ENCODE measurements at places on chromosomes 12 and 14. TPM values are rescaled to one million over a fixed set of nuclear protein-coding genes. Genes with fewer than 3 reads are reported as not detected.

DNA sequence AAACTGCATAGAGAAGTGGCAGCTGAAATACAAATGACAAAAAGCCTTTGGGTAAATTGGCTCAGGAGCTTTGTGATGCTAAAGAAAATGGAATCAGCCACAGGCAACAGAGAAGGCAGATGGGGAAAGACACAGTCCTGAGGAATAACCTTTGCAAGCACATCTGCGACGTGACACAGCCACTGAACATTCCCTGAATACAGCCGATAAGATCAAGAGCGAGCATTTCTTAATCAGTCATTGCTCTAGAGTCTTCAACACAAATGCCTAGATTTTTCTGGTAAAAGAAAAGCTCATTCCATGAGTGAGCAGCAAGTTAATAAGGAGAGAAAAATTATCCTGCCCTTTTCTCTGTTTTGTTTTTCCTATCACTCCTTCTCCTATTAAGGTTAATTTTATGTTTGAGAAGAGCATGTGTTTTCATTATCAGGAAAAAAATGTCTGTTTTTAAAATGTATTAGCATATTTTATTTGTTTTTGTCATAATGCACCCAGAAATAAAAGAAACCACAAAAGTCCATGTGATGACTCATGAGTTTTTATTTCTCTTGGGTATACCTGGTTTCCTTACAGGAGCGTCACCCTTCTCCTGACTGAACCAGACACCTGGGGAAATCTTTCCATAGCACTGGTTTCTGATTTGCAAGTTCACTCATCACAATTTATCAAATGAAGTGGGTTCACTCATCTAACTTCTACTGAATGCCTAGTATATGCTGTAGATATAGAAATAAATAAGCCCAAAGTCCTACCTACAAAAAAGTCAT is 45.4 kb upstream of the PCED1B start:
- no peak overlapping the region for H3K27ac ChIP-seq
- H3K4me1 ChIP-seq = peaks cover 2% of the 10 kb centered on the region
- H3K27me3 ChIP-seq = no peaks in the 10 kb centered on the region
- H3K4me3 ChIP-seq = no peak overlapping the region
- no peaks in the 10 kb centered on the region for H3K36me3 ChIP-seq

- no peak overlapping the region for H3K4me3 ChIP-seq
- DNase-seq = no peak
- no peak overlapping the region for H3K27ac ChIP-seq
Observed at GRCh38 chr12:10540776-10541205, 35.1 kb downstream of the EIF2S3B start.

GRCh38 chr14:100261621-100262020 is 22.7 kb downstream of the YY1 start:
- no peak overlapping the region for H3K27ac ChIP-seq
- peaks cover 76% of the 10 kb centered on the region for H3K4me1 ChIP-seq
- no peaks in the 10 kb centered on the region for H3K27me3 ChIP-seq
- no peak overlapping the region for H3K4me3 ChIP-seq
- DNase-seq = no peak

DNA sequence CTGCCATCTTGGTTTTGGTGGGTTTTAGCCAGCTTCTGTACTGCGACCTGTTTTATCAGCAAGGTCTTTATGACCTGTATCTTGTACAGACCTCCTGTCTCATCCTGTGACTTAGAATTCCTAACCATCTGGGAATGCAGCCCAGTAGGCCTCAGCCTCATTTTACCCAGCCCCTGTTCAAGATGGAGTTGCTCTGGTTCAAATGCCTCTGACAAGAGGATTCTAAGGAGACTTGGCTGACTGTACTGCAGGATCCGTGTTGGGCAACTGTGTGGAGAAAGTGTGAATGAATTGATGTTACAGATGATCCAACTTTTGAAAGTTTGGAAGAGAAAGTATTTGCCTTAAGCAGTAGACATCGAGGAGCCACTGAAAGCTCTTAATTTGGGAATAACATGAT is 91.0 kb downstream of the TTLL5 start:
- H3K4me1 ChIP-seq = no peaks in the 10 kb centered on the region
- DNase-seq = no peak
- no peak overlapping the region for H3K4me3 ChIP-seq

GRCh38 chr14:103949131-103949790 is 6.9 kb upstream of the RD3L start:
- DNase-seq = no peak
- H3K27me3 ChIP-seq = peaks cover 10% of the 10 kb centered on the region
- no peaks in the 10 kb centered on the region for H3K36me3 ChIP-seq
- no peaks in the 10 kb centered on the region for H3K4me1 ChIP-seq
- H3K4me3 ChIP-seq = no peak overlapping the region

- H3K4me1 ChIP-seq = no peaks in the 10 kb centered on the region
- H3K27me3 ChIP-seq = no peaks in the 10 kb centered on the region
- H3K4me3 ChIP-seq = no peak overlapping the region
- no peak for DNase-seq
- H3K36me3 ChIP-seq = no peaks in the 10 kb centered on the region
- H3K27ac ChIP-seq = no peak overlapping the region
Observed at GRCh38 chr14:93720981-93721483, 67.3 kb downstream of the PRIMA1 start.

DNA sequence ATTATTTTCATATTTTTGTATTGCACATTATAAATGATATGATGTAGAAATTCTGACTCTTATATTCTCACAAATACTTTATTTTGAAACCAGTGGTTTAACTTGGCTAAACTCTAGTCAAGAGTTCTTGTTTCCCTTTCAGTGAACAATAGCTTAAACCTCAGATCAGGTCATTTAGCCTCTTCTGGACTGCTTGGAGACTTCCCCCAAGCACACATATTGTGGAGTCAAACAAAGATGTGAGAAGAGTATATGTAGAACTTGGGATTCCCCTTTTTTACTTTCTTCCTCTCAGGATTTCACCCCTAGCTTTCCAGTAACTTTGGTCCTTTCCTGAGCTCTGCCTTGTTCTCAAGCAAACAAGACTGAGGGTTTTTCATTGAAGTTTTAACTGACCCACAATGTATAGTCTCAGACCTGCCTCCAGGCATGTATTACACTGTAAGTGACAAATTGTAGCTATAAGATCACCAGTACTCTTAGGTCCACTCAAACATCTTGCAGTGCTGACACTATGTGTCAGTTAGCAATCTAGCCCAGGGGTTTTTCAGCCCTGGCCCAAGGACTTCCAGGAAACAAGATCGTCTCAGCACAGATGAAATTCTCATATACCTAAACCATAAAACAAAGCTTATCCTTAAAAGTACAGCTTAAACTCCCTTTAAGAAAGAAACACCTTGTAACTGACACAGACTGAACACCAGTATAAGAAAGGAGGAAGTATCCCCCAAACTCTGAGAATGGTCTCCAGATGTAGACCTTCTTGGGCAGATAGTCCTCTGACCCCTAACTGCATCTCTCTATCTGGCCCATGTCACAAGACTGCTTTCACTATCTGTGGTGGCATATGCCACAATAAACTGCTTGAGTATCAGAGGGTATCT is 98.6 kb downstream of the SLC6A15 start:
- no peak overlapping the region for H3K27ac ChIP-seq
- no peaks in the 10 kb centered on the region for H3K4me1 ChIP-seq
- DNase-seq = no peak
- no peaks in the 10 kb centered on the region for H3K27me3 ChIP-seq
- no peaks in the 10 kb centered on the region for H3K36me3 ChIP-seq
- no peak overlapping the region for H3K4me3 ChIP-seq

DNA sequence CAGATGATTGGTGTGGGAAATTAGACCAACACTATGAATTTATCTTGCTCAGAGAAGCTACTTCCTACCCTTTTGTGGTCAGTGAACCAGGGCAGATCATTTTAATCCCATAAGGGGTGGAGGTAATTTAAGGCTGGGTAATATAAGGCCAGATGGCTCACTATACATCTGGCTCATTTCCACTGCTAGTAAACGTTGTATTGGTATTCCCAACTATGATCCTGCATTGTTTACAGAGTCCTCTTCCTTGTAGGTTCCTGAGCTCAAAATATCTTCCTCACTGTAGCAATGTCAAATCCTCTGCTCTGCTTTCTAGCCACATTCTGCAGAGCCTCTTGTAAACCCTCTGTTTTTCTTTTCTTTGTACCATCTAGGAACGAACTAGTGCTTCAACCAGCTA is 93.0 kb upstream of the MGAT4C start:
- no peak overlapping the region for H3K27ac ChIP-seq
- no peak overlapping the region for H3K4me3 ChIP-seq
- H3K4me1 ChIP-seq = no peaks in the 10 kb centered on the region
- H3K36me3 ChIP-seq = no peaks in the 10 kb centered on the region

Gene TSHR
- 0.25 TPM for total RNA-seq

Gene THAP2
- 8.6 TPM for total RNA-seq

Gene POLR3B
- 7.0 TPM for total RNA-seq

Gene OR4E2
- total RNA-seq = not detected

Gene FAM186B
- not detected for total RNA-seq
